ENCODE measurements at places on chromosomes 5 and 9. TPM values are rescaled to one million over a fixed set of nuclear protein-coding genes. Genes with fewer than 3 reads are reported as not detected.

The GPR150 gene
- polyA plus RNA-seq: 0.25 TPM

The SLC25A2 gene
- not detected for polyA plus RNA-seq

The LAMC3 gene
- polyA plus RNA-seq: not detected

The NR6A1 gene
- polyA plus RNA-seq: 0.23 TPM

The ADAMTS2 gene
- polyA plus RNA-seq: 80.0 TPM

The RNF180 gene
- 1.8 TPM for polyA plus RNA-seq

The DMRTA1 gene
- polyA plus RNA-seq: not detected

The PLPP7 gene
- polyA plus RNA-seq: 3.9 TPM

The PLEKHG4B gene
- 1.4 TPM for polyA plus RNA-seq

The TAF11L5 gene
- not detected for polyA plus RNA-seq

The CARD9 gene
- 21.3 TPM for polyA plus RNA-seq

The EPB41L4B gene
- 0.48 TPM for polyA plus RNA-seq

The OLFM1 gene
- polyA plus RNA-seq: 1.3 TPM

The FRMPD1 gene
- polyA plus RNA-seq: not detected

The GABRA6 gene
- not detected for polyA plus RNA-seq

The SPATA31A3 gene
- polyA plus RNA-seq: not detected

The SLC1A3 gene
- 0.54 TPM for polyA plus RNA-seq

All from BJ (cell line).